ENCODE measurements at places on chromosomes 6 and 20.

- DNase-seq = no peak
Observed at GRCh38 chr6:166904101-166904746, 52.1 kb downstream of the RNASET2 start.

- DNase-seq = no peak
Observed at GRCh38 chr6:89254569-89254968, 37.4 kb upstream of the GABRR1 start.

DNA sequence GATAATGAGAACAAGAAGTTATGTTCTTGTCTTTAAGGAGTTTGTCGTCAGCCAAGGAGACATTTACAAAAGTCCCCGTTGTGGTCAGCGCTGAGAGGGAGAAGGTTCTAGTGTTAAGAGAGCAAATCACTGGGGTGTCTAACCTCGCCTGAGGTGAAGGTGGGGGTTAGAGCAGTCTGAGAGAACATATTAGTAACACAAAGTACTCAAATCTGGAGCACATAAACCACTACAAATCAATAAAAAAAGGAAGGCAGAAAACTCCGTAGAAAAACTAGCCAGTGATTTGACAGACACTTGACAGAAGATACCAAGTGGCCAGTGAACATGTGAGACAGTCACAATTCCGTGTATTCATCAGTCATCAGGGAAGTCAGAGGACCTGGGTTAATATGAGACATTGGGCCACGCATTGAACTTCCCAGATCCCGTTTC, 45.4 kb downstream of the CDS2 start:
- DNase-seq = no peak

DNA sequence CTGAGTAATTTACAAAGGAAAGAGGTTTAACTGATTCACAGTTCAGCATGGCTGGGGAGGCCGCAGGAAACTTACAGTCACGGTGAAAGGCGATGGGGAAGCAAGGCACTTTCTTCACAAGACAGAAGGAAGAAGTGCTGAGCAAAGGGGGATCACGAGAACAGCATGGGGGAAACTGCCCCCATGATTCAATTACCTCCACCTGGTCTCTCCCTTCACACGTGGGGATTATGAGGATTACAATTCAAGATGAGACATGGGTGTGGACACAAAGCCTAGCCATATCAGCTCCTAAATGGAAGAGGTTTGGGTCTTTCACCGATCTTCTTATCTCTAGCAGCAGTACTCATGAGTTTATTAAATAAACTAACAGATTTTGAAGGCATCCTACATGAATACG, 152.9 kb upstream of the RUNX2 start:
- no peak for DNase-seq

DNA sequence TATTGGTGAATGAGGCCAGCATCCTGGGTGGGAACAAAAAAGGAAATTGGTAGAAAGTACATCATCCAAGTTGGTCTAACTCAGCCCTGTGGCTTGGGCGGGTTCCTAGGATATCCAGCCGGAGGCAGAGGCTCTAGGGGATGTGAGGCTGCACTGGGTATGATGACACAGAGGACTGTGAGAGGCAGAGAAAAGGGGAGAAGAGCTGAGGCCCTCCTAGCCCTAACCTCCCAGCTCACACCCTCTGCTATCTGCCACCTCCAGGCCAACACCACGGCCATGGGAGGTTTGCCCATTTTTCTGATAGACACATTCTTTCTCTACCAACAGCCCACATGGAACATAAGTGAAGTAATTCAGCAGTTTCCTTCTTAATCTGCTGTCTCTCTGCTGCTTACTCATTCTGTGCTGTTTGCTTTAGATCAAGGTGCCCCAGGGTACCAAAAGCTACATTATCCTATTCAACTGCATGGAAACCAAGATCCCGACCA, 284.4 kb downstream of the ESR1 start:
- DNase-seq = no peak

DNA sequence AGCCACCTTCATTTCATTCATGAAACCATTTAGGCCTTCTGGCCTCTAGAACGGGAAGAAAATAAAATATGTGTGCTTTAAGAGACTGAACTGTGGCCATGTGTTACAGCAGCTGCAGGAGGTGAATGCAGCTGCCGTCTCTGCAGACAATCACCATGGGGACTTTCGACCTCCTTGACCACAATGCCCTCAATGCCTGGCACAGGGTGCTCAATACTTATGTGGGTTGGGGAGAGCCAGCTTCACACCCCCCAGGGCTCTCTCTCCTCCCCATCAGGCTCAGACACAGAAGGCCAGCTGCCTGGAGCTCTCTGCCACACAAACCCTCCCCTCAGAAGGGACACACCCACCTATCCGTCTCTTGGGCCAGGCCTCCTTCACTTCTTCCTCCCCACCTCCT, 43.5 kb downstream of the ANKRD60 start:
- no peak for DNase-seq

DNA sequence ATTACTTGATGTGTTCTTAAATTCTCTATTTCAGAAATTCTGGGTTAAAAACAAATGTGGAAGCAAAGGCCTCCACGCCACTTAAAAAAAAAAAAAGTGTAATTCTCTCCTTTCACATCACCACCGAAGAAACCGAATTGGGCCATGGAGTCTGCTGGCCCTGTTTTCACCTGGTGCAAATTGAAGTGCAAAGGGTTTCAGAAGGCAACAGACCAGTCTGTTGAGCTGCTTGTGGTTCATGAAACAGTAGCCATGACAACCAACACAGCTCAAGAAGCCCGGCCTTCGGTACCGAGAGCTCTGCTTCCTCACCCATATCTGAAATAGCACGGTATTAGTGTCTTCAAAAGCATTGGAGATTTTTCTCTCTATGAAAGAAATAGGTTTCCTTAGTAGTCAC, 63.1 kb downstream of the GMPR start:
- no peak for DNase-seq

Data from right lobe of liver (tissue), 6 donors.